ENCODE measurements at places on chromosomes 4 and X.

DNA sequence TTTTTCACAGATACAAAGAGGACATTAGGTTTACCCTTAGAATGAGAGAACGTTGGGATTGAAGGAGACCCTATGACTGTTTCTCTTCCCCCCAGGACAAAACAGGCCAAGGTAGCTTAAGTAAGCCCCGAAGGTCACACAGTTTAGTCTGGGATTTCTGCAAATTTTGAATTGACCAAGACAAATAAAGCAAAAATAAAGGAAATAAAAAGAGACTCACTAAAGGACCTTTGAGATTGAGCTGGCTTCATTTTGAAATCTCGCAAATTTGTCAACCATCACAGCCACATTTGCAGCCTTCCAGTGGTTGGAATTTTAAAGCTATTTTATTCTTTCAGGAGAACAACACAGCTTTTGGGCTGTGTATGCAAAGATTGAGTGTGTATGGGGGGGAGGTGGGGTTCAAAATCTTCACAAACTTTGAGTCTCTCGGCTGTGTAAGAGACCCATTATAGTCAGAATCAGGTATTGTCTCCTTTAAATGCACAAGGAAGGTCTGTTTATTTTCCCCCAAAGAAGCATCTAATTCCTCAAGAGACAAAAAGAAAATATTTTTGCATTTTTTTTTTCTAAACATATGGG is 4.2 kb downstream of the TMSB4X start:
- DNase-seq: no peak

DNA sequence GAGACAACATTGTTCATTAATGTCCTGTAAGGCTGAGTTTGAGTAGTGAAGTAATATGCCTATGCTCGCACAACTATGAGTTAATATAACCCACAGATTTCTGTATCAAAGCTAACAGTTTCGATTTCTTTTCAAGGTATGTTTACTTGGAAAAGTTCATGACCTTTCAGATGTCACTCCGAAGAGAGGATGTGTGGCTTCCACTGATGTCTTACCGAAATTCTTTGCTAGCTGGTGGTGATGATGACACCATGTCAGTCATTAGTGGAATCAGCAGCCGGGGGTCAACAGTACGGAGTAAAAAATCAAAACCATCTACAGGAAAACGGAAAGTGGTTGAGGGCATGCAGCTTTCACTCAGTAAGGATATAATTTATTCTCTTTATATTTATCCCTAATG is 124.9 kb downstream of the STAG2 start:
- DNase-seq: no peak

DNA sequence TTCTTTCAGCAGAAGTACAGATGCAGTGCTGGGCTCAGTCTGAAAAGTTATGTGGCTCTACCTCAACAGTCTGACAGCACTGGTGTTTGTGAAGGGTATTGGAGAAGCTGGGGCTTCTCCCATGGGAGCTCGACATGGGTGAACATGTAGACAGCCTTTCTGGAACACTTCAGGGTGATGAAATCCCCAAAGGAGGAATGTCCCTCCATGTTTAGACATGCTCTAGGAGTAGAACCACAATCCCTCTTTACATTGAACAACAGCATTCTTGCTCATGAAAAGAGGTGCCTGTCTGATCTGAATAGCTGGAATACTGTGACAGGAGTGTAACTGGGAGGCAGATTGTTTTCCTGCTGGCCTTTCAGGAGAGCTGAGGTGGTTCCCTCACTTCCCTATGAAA is 53.8 kb upstream of the NAP1L2 start:
- no peak for DNase-seq

DNA sequence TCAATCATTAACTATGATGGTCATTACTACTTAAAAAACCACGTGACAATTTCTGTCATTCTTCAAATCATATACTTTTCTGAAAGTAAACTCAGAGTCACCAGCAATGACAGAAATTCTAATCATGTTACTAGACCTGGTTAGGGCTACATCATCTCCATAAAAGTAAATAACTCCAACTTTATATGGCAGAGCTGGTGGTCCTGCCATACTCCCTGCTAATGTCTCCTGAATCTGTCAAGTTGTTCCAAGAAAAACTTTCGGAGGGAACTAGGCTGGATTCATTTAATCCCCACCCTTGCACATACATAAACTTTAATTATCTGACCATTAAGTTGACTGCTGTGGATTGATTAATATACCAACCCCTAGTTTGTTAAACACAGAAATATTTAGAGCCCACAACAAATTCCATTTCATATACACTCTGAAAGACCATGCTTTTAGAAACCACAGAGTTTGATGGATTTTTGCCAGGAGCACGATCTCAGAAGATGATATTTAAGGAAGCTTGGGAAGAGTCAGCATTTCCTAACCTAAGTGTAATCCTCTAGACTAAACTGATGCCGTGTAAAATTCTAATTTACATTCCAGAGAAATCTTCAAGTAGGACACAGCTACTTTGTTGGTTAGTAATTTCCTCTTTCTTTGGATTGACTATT is 577.0 kb downstream of the FAT4 start:
- no peak for DNase-seq

DNA sequence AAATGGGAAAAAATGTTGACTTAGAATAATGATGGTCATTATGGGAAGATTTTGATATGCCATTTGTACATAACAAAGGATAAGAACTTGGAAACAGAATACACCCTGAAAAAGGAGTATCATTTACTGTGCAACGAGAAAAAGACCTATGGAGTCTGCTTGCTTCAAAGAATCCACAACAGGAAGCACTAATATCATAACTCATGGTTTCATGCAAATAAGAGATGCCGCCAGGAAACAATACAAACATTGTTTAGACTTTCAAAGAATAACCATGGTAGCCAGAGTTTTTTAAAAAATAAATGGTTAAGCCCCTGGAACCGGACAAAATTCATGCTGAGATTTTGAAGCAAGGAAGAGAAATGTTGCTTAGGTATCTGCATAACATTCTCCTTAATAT is 139.9 kb upstream of the ETNPPL start:
- DNase-seq: no peak

GRCh38 chr4:65018313-65018712 is 609.1 kb upstream of the TECRL start:
- DNase-seq: no peak

- no peak for DNase-seq
These were observed 92.2 kb upstream of the SPRY1 start for GRCh38 chr4:123304151-123304964.

GRCh38 chr4:36173905-36174304 is 70.4 kb downstream of the ARAP2 start:
- DNase-seq: no peak

- DNase-seq: no peak
These were observed 85.1 kb upstream of the AP1S2 start for GRCh38 chrX:15939737-15940136.

DNA sequence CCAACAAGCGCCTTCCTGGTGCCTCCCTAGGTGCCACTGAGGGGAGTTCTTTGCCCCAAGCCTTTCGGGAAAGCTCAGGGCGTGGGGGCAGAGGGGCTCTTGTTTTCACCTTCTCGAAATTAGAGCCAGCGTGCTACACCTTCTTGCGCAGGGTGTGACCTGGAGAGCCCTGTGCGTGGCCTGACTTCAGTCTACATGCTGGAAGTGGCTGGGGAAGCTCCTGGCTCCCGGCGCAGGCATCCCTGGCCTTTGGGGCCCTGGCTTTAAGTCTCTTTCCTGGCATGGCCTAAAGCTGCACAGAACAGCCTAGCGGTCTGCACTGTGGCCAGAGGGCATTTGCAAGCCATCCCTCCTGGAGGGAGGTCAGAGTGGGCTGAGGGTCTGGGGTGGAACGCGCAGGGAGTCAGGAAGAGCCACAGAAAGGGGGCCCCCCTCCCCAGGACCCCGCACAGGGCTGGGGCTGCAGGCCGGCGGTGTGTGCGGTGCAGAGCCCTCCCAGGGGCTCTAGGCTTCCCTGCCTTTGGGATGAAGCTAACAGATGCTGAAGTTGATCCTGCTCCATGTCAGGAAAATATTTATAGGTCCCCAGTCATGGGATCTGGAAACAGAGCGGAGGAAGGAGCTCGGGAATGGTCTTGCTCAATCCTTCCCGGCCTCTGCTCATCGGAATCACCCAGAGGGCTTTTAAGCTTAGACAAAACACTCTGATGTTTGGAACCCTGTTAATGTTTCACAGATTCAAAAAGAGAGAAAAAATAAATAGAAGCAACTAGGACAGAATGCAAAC is 781 bp upstream of the SPON2 start:
- DNase-seq: no peak

GRCh38 chr4:140893939-140894338 is 137.8 kb upstream of the TBC1D9 start:
- DNase-seq: no peak

- no peak for DNase-seq
These were observed 4.6 kb downstream of the MMAA start for GRCh38 chr4:145623831-145624230.

GRCh38 chr4:114209584-114209983 is 230.1 kb upstream of the ARSJ start:
- no peak for DNase-seq

DNA sequence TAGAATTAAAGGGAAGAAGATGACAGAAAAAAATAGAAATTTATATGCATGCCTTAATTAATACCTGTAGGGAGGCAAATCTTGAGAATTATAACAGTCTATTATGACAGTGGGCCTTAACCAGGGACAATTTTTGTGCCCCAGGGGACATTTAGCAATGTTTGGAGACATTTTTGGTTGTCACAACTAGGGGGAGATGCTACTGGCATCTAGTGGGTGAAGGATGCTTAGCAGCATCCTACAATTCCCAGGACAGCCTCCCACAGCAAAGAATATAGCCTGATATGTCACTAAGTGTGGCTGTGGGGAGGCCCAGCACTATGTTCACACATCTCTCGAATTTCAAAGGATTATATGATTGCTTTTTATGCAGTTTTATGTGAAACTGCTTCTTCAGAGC is 10.5 kb downstream of the GPR82 start:
- DNase-seq: no peak

- DNase-seq: no peak
These were observed 174.8 kb downstream of the HHIP start for GRCh38 chr4:144820728-144821085.

- DNase-seq: no peak
These were observed 499.8 kb downstream of the MID1IP1 start for GRCh38 chrX:39301036-39301435.

- DNase-seq: no peak
These were observed 362.0 kb downstream of the CBLL2 start for GRCh38 chrX:22634751-22635150.

DNA sequence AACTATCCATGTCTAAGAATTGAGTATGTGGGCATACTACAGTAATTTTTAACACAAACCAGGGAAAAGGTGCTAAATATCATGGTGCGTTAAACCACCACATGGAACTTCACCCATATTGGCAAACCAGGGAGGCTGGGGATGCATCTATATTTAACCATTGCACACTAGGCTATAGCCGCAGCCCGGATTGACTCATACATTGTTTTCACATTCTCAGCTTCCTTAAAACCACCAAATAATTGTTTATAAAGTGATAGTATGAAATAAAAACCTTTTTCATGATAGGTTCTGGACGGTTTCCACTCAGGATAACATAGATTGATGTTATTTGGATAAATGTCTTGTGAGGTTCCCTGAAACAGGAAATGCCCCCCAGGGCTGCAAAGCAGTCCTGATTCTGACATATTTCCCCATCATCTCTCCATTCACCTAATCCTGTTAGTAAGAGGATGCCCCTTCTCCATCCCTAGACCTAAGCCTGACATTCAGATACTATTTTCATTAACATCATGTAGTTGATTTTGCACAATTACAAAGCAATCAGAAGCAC is 7.9 kb downstream of the COL25A1 start:
- no peak for DNase-seq

GRCh38 chrX:35444671-35445355 is 353.3 kb upstream of the MAGEB16 start:
- DNase-seq: no peak

GRCh38 chrX:119984652-119985051 is 41.1 kb upstream of the NKAP start:
- no peak for DNase-seq

DNA sequence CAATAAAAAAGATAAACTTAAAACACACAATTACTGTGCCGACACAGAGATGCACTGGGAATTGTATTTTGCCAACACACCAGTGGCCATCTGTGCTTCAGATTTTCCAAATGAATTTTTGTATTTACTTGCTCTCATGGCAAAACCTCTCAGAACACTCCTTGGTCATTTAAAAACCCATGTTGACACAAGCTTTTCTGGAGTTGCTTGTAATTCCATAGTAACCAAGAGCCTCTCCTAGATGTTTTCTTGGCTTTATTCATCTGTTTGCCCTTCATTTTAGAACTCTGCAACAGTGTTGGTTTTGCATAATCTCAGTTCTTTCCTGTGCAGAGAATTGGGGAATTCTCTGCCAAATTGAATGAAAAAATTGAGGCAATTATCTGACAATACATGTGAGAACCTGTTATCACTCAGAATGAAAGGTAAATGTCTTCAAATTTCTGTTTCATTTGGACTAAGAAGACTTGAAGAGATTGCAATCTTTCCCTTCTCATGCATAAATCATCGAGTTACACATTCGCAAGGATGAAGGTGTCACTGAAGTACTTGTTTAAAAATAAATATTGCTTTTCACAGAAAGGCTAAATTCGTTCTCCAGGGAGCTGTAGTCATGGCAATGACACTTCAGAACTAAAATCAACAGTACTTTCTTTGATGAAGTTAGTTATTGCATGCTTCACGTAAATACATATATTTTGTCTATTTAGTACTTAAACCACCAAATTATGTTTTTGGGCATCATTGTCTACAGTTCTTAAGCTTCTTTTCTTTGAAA is 301.8 kb upstream of the CTSO start:
- no peak for DNase-seq

- DNase-seq: no peak
These were observed 11.4 kb downstream of the FGD1 start for GRCh38 chrX:54484666-54485065.

- no peak for DNase-seq
These were observed 61.8 kb downstream of the MAGED1 start for GRCh38 chrX:51955200-51955599.

- DNase-seq: no peak
These were observed 89.3 kb upstream of the KLF3 start for GRCh38 chr4:38574559-38575333.

DNA sequence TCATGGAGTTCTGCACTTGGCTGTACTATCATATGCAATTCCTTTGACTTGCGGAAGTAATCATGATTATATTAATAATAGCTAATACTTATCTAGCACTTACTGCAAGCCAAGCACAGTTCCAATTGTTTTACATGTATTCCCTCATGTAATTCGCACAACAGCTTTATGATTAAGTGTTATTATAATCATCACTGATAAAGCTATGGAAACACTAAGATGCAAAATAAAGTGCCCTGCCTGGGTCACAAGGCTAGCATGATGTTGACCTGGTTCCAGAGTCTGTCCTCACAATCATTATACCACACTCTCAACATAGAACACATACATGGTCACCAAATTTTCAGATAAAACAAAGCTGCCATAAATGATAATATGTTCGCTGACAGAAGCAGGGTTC is 234.6 kb downstream of the FMR1NB start:
- DNase-seq: no peak

DNA sequence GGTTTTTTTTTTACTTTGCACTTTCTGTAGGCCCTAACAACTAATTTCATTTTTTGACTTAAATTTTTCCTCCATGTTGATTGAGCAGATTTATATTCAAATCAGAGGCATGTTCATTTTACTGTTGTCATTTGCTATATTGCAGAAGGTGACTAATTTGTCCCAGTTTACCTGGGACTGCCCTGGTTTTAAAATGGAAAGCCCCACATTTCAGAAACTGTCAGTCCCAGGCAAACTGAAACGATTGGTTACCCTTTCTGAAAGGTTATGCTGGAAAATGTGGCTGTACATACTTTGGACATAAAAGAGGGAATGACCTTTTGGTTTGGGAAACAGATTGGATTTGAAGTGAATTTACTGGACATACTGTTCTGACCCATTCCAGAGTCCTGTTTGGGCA is 160.0 kb downstream of the SPCS3 start:
- no peak for DNase-seq

All from stimulated activated CD8-positive, alpha-beta memory T cell treated with anti-CD3 and anti-CD28 coated beads, Interleukin-15, amount 100 ng/mL, for 24 hours (primary cell).